ENCODE measurements at places on chromosomes 1 and 21. TPM values are rescaled to one million over a fixed set of nuclear protein-coding genes. Genes with fewer than 3 reads are reported as not detected.

DNA sequence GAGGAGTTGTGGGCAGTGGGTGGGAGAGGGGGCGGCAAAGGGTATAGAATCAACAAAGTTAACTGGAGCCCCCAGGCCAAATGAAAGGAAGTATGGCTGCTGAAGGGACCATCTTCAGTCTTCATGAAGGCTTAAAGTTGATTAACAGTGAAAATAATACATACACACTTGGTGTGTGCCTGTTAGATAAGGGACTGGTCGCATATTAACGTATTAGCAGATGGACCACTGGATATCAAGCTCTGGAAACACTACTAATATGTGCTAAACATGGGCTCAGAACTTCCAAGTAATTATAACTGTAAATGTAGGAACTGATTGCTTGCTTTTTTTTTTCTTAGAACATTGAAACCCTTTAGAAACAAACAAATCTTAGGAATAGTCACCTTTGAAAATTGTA lies 224.7 kb upstream of the KIAA0040 start:
- DNase-seq, result no peak

DNA sequence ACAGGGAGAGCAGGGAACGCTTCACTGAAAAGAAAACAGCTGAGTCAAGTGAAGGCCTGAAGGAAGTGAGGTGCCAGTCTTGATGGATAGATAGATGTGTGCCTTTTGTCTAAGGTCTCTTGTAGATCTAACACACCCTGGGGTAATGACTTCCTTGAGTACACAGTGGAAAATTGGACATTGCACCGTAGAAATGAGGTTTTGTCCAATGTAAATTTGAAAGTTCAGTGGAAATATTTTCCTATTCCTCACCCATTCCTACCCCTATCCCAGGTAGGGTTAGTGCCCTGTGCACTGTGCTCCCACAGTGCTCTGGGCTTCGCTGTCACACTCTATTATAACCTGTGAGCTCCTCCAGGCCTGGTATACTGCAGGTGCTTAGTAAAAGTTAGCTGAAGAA lies 24.3 kb downstream of the ZMYND12 start:
- no peak for DNase-seq

- no peak for DNase-seq
Observed at GRCh38 chr21:42674351-42674940, 21.0 kb downstream of the PDE9A start.

Gene OLIG2
- not detected for total RNA-seq

Data from osteoblast (primary cell).